ENCODE measurements at places on chromosomes 6 and 20.

DNA sequence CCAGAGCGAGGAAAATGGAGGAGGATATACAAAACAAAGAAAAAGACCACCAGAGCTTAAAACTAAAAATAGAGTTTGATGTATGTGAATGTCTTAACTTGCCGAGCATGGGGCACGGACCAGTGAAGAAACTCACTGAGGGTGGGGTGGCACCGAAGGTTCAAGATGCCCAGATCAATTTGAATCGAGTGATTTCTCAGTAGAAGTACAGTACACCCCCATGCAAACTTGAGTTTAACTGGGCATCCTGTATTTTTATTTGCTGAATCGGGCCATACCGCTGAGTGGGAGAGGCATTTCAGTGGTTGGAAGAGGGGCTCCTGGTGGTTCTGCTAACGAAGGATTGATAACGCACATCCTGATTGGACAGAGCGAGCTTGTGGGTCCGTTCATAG, 81.7 kb downstream of the ANKRD60 start:
- DNase-seq, result no peak

- no peak for DNase-seq
These were observed 311.7 kb upstream of the JAG1 start for GRCh38 chr20:10985536-10985935.

DNA sequence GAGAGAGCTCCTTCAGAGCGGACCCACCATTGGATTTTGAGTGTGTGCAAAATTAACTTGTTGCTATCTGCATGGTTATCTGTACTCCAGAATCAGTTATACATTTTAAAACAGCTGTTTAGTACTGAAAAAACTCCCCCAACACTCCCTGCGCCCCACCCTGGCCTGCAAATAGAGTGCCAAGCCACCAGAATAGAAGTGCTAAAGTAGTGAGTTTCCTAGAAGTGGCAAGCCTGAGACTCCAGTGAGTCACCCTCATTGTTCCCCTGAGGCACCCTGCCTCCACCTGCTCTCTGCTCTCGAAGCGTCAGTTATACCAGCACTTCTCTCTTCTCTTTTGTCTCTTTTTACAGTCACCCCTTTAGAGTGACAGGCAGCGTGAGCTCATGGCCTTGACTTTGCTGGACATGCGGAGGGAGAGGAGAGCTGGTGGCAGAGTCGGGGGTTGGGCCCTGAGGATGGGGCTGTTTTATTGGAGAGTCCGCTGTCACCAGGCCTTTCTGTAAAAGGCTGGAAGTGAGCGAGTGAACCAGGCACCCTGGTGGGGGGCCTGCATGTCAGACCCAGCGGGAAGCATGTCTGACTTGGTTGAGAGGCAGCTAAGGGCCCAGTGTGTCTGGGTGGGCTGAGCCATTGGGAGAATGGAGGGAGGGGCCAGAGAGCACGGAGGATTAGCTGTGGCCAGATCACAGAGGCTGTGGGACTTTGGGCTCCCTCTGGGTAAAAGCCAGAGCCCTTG, 10.4 kb downstream of the IGF2R start:
- DNase-seq, result peak; percentile 74

DNA sequence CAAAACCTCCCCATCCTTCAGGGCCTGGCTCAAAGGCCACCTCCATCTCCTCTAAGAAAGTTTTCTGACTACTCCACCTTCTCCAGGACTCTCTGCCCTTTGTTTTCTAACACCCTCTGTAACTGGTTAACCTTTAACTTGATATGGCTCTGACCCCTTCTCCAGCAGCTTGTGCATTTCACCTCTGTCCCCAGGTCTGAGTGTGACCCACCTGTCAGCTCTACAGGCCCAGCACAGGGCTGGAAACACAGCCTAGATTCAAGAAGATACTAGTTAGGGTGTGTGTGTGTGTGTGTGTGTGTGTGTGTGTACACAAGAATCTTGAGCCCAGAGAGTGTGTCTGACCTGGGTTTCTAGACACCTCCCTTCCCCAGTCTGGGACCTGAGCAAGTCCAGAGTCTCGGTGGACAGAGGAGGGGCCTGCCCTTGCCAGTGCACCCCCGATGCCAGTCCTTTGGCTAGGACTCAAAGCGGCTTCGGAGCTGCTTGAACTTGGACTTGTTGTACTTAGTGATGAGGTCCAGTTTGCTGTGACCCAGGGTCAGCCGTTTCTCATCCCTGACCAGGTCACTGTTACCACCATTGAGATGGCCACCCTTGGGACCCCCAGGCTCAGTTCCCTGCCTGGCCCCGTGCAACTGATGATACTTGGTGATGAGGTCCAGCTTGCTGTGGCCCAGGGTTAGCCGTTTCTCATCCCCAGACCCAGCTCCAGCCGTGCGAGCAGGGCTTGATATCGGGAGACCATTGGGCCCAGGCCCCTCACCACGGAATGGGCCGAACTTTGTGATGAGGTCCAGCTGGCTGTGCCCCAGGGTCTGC, 1.7 kb upstream of the EIF6 start:
- DNase-seq, result no peak

GRCh38 chr6:161327360-161327953, 53.6 kb upstream of the AGPAT4 start:
- DNase-seq, result no peak

GRCh38 chr6:119052292-119052889, 26.1 kb downstream of the FAM184A start:
- no peak for DNase-seq

DNA sequence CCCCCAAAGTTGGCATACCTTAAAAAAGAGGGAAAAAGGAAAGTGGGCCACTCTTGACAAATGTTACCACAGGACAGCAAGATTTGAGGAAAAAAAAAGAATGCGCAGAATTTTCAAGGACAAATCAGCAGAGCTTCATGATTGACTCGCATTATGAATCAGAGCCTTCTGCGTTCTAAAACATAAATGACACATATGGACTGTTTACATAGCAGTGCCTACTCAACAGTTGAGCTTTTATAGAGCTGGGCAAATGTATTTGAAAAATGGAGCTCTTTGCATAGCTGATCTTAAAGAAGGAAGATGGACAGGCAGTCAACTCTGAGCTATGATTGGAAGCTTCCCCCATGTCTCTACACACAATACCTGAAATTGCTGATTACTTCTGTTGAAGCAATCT, 213.2 kb upstream of the NT5E start:
- DNase-seq, result no peak

- no peak for DNase-seq
These were observed 947.1 kb downstream of the TFAP2A start for GRCh38 chr6:9467741-9468140.
